ENCODE measurements at places on chromosomes 12 and 14.

GRCh38 chr12:75710361-75711069, 199.1 kb upstream of the KRR1 start:
- DNase-seq = no peak

DNA sequence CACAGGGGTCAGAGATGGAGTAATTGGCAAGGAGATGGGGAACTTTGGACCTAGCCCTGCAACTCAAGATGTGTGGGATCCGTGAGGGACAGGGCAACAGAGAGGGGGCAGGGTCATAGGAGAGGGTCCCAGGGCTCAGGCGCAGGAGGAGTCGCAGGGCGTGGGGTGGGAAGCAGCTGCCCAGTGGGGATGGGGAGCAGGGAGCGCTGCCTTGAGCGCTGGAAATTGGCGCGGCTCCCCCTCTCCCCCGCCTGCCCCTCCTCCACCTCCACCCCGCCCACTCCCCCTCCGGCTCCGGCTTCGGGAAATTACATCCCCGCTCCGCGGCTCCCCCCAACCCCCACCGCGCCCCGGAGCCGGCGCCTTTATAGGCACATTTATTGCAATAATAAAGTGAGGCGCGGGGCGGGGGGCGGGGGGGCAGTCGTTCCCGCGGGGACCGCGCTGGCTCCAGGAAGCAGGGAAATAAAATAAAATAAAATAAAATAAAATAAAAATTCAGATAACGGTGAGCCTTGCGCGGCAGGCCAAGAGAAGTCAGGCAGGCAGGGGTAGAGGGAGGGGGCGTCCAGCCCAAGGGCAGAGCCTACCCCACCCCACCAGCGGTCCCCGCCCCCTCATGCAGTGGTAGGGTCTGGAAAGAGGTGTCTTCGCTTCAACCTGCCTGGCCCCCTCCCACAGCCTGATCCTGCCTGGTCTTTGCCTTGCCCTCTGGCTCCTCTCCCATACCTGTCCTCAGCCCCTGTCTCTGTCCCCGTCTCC, 3.6 kb downstream of the NXPH4 start:
- no peak for DNase-seq

GRCh38 chr14:30990770-30991169, 34.7 kb upstream of the AP4S1 start:
- no peak for DNase-seq

DNA sequence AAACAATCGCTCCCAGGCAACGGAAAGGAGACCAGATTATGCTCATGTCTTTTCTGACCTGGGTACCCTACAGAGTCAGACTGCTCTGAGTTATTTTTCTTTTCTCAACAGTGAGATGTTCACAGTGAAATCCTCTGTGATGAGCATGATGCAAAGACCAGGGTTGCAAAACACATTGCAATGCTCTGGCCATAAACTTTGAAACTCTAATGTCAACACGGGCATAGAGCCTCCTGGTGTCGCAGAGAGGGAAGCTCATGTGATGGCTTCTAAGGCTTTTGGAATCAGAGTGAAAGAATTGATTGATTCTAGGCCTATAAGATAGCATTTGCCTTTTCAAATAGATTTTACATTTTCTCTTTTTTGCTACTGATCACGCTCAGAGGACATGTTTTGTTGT, 193.4 kb downstream of the RASSF9 start:
- DNase-seq = no peak

DNA sequence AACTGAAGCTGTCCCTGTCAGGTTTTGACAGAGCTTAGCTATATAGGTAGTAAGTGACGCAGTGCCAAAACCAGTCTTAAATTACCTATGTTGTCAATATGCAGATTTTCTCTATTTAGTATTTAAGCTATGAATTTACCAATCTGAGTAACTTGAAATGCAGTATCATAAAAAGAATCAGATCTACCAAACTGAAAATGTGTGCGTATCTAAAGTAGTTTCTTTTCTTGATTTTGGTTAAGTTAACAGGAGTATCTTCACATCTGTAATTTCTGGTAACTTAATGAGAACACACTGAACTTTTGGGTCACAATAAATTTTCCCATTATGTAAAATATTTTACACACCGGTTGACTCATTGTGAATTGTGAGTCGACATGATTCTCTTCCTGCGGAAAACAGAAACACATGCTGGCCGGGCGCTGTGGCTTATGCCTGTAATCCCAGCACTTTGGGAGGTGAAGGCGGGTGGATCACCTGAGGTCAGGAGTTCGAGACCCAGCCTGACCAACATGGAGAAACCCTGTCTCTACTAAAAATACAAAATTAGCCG, 45.1 kb downstream of the TRAF3 start:
- peak; percentile 46 for DNase-seq

DNA sequence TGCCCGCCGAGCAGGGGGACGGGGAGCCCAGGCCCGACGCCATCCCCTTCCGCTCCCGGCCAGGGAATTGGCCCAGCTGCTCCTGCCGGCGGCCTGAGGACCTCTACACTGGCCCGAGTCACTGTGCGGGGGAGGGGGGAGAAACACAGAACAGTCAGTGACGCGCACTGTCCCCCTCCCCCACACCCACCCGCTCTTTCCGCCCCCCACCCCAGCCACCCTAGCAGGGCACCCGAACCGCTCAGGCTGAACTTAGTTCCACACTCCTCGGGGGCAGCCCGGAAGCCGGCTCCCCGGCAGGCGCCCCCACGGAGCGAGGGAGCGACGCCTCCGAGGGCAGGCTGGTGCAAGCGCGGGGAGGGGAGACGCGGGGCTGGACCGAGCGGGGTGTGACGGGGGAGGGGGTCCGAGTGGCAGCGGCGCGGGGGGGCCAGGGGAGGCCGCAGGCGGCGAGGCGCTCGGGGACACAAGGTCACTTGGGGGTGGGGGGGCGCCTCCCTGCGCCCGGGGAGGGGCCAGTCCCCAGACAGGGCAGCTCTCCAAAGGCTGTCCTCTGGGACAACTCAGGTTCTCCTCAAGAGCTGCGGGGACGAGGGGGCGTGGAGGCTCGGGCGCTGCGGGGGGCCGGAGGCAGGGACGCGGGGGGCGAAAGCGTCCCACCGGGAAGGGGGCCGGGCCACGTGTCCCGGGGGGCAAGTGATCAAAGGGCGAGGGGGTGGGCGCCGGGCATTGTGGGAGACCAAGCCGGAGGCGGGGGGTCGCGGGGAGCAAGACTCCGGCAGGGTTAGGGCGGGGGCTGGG, 648 bp downstream of the CHD4 start:
- DNase-seq = no peak

- DNase-seq = no peak
These were observed 1.2 kb upstream of the SRGAP1 start for GRCh38 chr12:63843254-63843720.

GRCh38 chr14:72924337-72924736, 1.9 kb upstream of the DCAF4 start:
- DNase-seq = no peak

- DNase-seq = no peak
These were observed 11.2 kb upstream of the MED13L start for GRCh38 chr12:116288735-116289134.

- no peak for DNase-seq
These were observed 178.6 kb downstream of the PLCZ1 start for GRCh38 chr12:18559242-18559641.

Data from stimulated activated CD4-positive, alpha-beta T cell treated with anti-CD3 and anti-CD28 coated beads, TNF-alpha, amount 100 ng/mL, for 48 hours (primary cell).